ENCODE measurements at places on chromosomes 1 and 21. TPM values are rescaled to one million over a fixed set of nuclear protein-coding genes. Genes with fewer than 3 reads are reported as not detected.

The PSMB2 gene
- total RNA-seq, result 50.2 TPM

The FCER1A gene
- not detected for total RNA-seq

The PTGS2 gene
- total RNA-seq, result 0.44 TPM

The CLEC20A gene
- not detected for total RNA-seq

The MCOLN3 gene
- total RNA-seq, result 8.3 TPM

The SMIM1 gene
- 9.5 TPM for total RNA-seq

The ADCY10 gene
- 0.45 TPM for total RNA-seq

The PADI1 gene
- total RNA-seq, result not detected

The SELENBP1 gene
- total RNA-seq, result 151 TPM

The KRTAP10-11 gene
- not detected for total RNA-seq

The RRP1 gene
- 19.6 TPM for total RNA-seq

The RNF220 gene
- total RNA-seq, result 96.9 TPM

The TTC24 gene
- total RNA-seq, result 0.27 TPM

The C1orf116 gene
- total RNA-seq, result 24.6 TPM

The VWA1 gene
- total RNA-seq, result 23.8 TPM

The DNAJC28 gene
- 8.9 TPM for total RNA-seq

The SPATA21 gene
- not detected for total RNA-seq

The CFAP126 gene
- not detected for total RNA-seq

The C1orf105 gene
- total RNA-seq, result not detected

The KIF21B gene
- 1.1 TPM for total RNA-seq

The SFN gene
- total RNA-seq, result 0.54 TPM

The PDE9A gene
- 12.5 TPM for total RNA-seq

The ADAMTS4 gene
- total RNA-seq, result 9.3 TPM

The OR2T35 gene
- total RNA-seq, result not detected

The SPATA6 gene
- 38.3 TPM for total RNA-seq

The PLEKHN1 gene
- total RNA-seq, result not detected

The BLZF1 gene
- 37.1 TPM for total RNA-seq

The RPTN gene
- total RNA-seq, result not detected

The LIPI gene
- total RNA-seq, result 1.9 TPM

The HSD3B2 gene
- not detected for total RNA-seq

The GUCA2A gene
- not detected for total RNA-seq

The ARHGAP30 gene
- total RNA-seq, result 3.5 TPM

The YOD1 gene
- 11.7 TPM for total RNA-seq

The PLA2G2D gene
- not detected for total RNA-seq

The HCN3 gene
- total RNA-seq, result 2.1 TPM

The CHD5 gene
- 0.22 TPM for total RNA-seq

The RIMKLA gene
- 2.6 TPM for total RNA-seq

The S100A1 gene
- 310 TPM for total RNA-seq

The IGSF21 gene
- total RNA-seq, result 2.6 TPM

The PALMD gene
- total RNA-seq, result 14.1 TPM

The PLA2G2C gene
- total RNA-seq, result not detected

The AMIGO1 gene
- 14.0 TPM for total RNA-seq

The CD52 gene
- total RNA-seq, result 3.0 TPM

The LRRN2 gene
- total RNA-seq, result 2.8 TPM

All from thyroid gland (tissue), 4 donors.